Activated CD8-positive, alpha-beta T cell treated with anti-CD3 and anti-CD28 coated beads for 36 hours (primary cell): ENCODE measurements at places on chromosomes 4 and X. TPM values are rescaled to one million over a fixed set of nuclear protein-coding genes. Genes with fewer than 3 reads are reported as not detected.
A peak's percentile ranks its signal among the peaks of the same experiment; 100 is the strongest.

PPP1R3F gene
- total RNA-seq: 4.8 TPM

AMBN gene
- not detected for total RNA-seq

SLC16A2 gene
- total RNA-seq: 0.36 TPM

BMPR1B gene
- total RNA-seq: not detected

TKTL2 gene
- not detected for total RNA-seq

FAM149A gene
- total RNA-seq: 0.38 TPM

COL4A6 gene
- not detected for total RNA-seq

KDR gene
- total RNA-seq: not detected

PABPC5 gene
- total RNA-seq: not detected

ARMCX4 gene
- total RNA-seq: 4.8 TPM

RTL9 gene
- not detected for total RNA-seq

BMX gene
- total RNA-seq: not detected

- no peak for DNase-seq
Measured at GRCh38 chrX:110082161-110082560, 79.2 kb downstream of the TMEM164 start.

GRCh38 chrX:68420559-68420958 lies 12.7 kb downstream of the OPHN1 start:
- DNase-seq: no peak

DNA sequence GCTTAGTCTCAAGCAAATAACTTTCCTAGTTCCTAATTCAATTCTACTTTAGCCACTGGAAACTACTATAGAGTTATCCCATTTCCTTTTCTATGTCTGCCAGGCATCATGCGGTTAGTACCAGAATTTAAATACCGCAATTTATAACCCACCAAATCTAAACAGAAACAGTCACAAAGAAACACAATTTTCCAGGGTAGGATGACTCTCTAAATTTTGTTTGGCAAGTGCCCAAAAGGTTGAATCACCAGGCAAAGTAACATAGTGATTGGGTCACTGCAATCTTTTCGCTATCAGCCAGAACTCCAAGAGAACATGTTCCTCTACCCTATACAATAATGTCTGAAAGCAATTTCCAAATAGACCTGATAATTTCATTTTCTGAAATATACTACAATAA lies 240.2 kb upstream of the GRIA3 start:
- DNase-seq: no peak

DNA sequence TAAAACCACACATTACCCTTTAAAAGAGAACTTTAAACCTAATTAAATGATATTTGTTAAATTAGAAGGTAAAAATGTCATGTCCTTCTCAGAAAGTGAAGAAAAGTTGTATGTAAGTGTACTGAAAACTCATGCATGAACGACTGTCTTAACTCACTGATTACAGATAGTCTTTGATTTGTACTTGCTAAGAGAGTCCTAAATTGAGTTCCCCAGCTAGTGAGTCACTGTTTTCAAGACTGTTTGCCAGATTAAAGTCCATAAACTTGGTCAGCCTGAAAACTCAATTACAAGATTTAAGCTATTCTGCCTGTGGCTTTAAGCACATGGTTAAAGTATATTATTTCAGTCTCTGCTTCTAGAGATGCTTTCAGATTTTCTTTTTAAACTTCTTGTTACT lies 124.9 kb upstream of the ZCCHC13 start:
- no peak for DNase-seq

DNA sequence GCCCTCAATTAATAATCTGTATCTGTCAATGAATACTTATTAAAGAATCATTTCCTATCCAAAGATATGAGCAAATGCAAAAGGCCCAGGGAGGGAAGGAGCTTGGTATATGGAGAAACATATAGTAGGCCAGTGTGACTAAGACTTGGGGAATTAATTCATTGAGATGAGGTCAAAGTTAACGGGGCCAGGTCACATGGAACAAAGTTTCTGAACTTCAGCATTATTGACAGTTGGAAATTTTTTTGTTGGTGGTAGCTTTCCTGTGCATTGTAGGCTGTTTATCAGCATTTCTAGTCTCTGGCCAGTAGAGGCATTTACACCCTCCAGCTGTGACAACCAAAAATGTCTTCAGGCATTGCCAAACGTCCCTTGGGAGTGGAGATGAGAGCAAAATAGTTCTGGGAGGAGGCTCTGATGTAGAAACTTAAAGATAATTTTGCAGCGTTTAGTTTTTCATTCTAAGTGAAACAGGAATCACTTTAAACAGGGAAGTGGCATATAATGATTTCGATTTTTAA lies 202.0 kb downstream of the SLC4A4 start:
- DNase-seq: no peak

DNA sequence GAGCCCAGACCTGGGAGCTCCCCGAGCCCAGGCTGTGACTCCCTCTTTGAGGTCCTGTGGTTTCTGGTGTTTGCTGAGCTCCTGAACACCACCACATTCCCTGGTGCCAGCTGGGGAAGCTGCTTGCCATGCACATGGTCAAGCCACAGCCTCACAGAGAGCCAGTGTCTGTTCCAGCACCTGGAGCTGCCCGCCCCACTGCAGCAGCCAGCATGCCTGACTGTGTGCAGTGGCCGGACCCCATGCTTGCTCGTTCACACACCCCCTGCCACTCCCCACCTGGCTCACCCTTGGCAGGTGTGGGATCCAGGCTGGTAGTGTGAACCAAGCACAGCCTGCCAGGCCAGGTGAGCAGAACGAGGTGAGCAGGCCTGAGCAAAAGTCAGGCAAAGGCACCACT lies 95.6 kb upstream of the FAM9C start:
- DNase-seq: no peak

- no peak for DNase-seq
Measured at GRCh38 chrX:114508756-114509155, 75.1 kb upstream of the HTR2C start.

DNA sequence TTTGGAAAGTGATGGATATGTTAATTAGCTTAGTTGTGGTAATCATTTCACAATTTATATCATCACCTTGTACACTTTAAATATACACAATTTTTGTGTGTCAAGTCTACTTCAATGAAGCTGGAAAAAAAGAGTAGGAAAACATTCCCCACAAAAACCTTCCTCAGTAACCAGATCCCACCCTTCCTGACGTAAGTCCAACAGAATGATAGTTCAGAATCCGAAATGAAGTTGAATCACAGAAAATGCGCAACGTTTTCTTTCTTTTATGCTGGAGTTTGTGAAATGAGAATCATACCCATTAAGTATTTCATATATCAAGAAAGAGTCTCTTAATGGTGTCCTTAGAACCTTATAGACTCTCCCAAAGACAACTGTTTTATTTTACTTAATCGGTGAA lies 292.9 kb downstream of the USP46 start:
- DNase-seq: no peak

- peak; percentile 19 for DNase-seq
Measured at GRCh38 chr4:174828845-174829701, at the start of gene GLRA3. Gene GLRA3, minus strand, starts transcription at chr4:174829247. Its CDS starts 436 bp downstream, at chr4:174828811.

DNA sequence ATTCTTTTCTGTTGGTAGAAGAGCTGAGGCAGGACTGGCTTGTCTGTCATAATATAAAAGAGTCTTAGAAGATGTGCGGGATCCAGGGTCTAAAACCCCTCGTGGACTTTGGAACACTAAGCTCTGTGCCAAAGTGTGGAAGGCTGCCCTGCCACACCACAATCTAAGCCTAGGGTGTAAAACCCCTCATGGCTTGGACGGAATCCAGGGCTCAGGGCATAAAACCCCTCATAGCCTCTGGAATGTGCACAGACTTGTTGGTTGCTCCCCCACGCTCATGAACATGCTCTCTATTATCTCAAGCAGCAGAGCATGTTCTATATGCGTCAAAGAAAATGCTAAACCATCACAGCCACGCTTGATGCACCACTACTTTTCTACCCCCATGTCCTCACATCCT lies 483.6 kb downstream of the GABRG1 start:
- DNase-seq: no peak

GRCh38 chr4:116953947-116954346 lies 131.4 kb downstream of the TRAM1L1 start:
- no peak for DNase-seq

GRCh38 chrX:47446971-47447370 lies 36.1 kb downstream of the ZNF41 start:
- DNase-seq: no peak

DNA sequence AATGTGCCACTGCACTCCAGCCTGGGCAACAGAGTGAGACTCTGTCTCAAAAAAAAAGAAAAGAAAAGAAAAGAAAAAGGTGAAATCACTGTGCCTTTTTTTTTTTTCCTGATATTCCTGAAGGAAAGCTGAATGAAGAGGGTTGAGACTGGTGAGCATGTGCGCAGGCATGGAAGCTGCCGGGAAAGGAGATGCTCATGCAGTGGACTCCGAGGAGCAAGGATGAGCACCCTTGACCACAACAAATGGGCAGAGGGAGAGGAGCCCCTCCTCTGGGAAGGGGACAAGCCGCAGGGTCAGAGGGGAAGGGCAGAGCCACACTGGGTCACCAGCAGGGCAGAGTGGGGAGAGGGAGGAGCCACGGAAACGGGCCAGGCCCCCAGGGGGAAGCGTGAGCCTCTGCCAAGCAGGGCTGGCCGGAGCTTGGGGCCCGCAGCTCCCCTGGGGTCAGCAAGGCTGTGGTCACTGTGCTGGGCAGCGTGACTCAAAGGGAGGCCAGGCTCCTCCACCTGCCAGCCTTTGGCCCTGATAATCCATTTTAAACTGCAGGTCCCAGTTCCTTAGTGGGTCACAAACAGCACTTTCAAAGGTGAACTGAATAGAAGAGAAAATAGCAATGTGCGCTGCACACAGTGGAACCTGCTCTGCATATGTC lies 79.8 kb downstream of the NAT8L start:
- no peak for DNase-seq

DNA sequence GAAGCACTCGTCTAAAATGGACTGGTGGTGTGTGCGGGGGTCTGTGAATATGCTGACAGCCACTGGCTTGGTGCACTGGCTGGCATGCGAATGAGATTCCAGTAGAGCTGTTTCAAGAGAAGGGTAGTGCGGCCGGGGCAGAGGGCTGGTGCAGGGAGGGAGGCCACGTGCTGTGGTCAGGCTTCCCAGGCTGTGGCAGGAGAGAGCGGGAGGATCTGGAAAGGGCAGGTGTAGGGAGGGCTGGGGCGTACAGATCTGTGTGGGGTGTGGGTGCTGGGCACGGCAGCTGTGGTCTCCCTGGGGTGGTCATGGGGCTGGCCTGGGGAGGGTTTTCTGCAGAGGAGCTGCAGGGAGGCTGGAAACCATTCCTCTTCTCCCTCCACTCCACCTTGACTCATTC lies 30.2 kb downstream of the SORCS2 start:
- no peak for DNase-seq

DNA sequence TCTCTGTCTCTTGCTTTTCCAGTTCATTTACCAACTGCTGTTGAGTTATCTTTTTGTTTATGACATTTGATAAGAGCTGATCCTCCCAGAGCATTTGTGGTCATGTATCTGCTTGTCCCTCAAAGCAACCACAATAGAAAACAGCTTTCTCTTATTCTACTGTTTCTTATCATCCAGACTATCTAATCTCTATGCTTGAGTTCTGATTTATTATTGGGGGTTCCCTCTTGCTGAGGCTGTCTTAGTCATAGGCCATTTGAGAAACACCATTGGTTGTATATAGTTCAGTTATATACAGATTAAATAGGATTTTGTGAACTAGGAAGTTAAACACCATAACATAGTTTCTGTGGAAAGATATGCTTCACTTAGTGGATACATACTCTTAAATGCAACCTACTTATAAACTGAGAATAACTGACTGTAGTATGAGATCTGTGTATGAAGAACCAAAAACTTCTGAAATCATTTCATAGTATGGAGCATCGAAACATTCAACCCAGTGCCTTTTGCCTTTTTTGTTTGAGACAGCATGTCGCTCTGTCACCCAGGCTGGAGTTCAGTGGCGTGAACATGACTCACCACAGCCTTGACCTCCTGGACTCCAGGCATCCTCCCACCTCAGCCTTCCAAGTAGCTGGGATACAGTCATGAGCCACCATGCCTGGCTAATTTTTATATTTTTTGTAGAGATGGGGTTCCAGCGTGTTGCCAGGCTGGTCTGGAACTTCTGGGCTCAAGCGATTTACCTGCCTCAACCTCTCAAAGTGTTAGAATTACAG lies 75.8 kb downstream of the STIM2 start:
- DNase-seq: no peak

- DNase-seq: no peak
Measured at GRCh38 chr4:17957688-17958087, 63.9 kb downstream of the LCORL start.

GRCh38 chr4:35835893-35836292 lies 408.4 kb downstream of the ARAP2 start:
- no peak for DNase-seq

- DNase-seq: no peak
Measured at GRCh38 chr4:156620786-156621185, 350.8 kb downstream of the PDGFC start.

GRCh38 chrX:25022499-25023325 lies 6.9 kb upstream of the ARX start:
- no peak for DNase-seq

DNA sequence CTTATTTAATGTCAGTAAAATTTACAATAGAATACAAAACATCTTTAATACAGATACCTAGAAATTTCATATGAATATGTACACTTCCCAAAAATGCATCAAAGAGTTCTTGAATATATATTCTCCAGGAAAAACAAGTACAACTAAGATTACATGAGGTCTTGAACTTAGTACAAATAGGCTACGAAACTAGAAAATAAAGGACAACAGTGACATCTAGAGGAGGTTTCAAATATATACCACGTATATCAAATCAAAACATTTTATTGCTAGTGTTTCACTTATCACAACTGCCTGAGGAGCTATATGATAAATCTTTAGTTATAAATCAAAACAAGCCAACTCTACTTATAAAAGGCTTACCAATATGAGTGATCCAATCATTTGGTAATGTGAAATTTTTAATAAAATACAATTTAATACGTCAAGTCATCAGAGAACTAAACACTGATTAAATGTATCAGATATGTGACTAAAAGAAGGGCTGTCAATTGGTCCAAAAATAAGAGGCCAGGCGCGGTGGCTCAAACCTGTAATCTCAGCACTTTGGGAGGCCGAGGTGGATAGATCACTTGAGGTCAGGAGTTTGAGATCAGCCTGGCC lies 36.6 kb downstream of the ANAPC10 start:
- no peak for DNase-seq

- no peak for DNase-seq
Measured at GRCh38 chrX:83771664-83772063, 89.3 kb upstream of the CYLC1 start.

- DNase-seq: no peak
Measured at GRCh38 chr4:133270021-133270570, 121.0 kb downstream of the PCDH10 start.

DNA sequence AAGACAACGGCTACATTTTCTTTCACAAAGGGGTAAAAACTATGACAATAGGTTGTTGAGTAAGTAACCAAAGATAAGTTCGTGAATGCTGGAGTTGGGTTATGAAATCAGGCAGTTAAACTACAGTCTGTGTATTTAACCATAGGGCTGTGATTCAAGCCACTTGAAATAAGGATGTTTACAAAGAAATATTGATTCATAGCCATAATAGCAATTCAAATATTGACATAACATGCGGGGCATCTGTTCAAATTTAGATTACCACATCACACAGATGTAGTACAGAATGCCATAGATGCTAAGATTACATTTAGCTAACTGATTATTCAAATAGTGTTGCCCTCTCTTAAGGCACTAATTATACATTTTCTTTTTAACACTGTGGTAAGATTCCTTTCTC lies 364.1 kb downstream of the FSTL5 start:
- DNase-seq: no peak
